ENCODE measurements at places on chromosomes 13 and 19. TPM values are rescaled to one million over a fixed set of nuclear protein-coding genes. Genes with fewer than 3 reads are reported as not detected.

Gene DENND1C
- total RNA-seq, result 0.30 TPM

Gene METTL21C
- total RNA-seq, result not detected

Gene SCN1B
- total RNA-seq, result 15.9 TPM

Gene CFAP97D2
- total RNA-seq, result not detected

Gene ZNF556
- 0.02 TPM for total RNA-seq

Gene CEACAM6
- total RNA-seq, result 26.1 TPM

Gene ZNF653
- total RNA-seq, result 3.9 TPM
